ENCODE measurements at places on chromosomes 11 and 22. TPM values are rescaled to one million over a fixed set of nuclear protein-coding genes. Genes with fewer than 3 reads are reported as not detected.
A peak's percentile ranks its signal among the peaks of the same experiment; 100 is the strongest.

DNA sequence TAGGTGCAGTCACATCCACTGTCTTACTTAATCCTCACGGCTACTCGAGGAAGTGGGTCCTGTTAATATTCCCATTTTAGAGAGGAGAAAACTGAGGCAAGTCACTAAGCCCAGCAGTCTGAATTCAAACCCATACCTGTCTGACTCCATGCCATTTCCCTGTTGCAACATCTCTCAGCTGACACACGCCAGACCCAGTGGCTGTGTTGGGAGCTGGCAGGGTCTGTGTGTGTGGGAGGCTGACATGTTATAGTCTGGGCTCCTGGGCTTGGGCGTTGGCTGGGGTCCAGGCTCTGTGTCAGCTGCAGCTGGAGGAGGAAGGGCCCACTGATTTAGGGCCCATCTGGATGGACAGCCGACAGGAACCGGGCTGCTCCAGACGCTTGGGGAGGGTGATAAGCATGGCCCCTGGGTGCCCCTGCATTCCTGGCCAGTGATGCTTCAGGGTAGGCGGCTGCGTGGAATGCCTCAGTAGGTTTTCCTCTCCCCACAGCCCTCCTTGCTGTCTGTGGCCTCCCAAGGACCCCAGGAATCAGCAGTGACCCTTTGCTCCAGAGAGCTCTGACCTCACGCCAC, 562.5 kb downstream of the MN1 start:
- peak; percentile 92 for DNase-seq

GRCh38 chr11:47714554-47715081, 551 bp downstream of the AGBL2 start:
- DNase-seq: no peak

DNA sequence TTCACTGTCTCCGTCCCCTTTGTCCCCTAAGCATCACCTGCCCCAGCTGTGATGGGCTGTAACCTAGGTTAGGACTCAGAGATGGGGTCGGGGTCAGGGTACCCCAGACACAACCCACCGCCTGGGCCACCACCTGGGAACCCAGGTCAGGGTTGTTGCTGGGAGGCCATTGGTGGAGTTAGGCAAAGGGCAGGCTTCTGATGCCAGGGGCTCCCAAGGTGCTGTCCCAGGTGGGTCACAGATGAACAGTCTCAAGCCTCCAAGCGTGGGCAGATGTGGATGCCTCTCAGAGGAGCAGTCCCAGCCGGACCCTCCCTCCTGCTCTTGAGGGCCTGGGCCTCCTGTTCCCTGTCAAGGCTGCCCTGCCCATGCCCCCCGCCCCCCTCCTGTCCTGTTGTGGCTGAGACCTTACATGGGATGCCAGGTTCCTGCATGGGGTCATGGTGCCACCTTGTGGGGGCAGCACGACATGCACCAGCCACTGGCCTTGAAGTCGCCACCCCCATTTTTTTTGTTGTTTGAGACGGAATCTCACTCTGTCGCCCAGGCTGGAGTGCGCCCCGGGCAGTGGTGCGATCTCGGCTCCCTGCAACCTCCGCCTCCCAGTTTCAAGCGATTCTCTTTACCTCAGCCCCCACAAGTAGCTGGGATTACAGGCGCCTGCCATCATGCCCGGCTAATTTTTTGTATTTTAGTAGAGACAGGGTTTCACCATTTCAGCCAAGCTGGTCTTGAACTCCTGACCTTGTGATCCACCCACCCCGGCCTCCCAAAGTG, 12.1 kb downstream of the GATD1 start:
- DNase-seq: no peak

DNA sequence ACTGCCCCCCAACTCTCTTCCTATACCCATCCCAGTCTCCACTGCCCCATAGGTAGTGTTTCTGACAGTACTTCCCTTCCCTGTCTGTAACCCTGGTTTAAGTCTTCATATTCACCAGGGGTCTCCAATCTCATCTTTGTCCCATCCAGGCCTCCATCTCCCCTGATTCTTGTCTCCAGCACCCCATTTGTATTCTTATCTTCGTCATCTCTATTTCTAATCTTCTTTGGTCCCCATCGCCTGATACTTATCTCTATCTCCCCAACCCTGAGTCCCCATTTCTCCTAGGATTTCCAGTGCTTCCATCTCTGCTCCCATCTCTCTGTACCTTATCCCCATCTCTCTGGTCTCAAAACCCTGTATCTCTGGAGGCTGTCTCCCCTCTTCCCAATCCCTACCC, 1.8 kb downstream of the PHOX2A start:
- no peak for DNase-seq

- DNase-seq: no peak
These were observed 72.5 kb downstream of the PACS1 start for GRCh38 chr11:66142370-66143263.

Gene DGCR6L
- total RNA-seq: 45.5 TPM

Gene ART1
- total RNA-seq: 1.3 TPM

DNA sequence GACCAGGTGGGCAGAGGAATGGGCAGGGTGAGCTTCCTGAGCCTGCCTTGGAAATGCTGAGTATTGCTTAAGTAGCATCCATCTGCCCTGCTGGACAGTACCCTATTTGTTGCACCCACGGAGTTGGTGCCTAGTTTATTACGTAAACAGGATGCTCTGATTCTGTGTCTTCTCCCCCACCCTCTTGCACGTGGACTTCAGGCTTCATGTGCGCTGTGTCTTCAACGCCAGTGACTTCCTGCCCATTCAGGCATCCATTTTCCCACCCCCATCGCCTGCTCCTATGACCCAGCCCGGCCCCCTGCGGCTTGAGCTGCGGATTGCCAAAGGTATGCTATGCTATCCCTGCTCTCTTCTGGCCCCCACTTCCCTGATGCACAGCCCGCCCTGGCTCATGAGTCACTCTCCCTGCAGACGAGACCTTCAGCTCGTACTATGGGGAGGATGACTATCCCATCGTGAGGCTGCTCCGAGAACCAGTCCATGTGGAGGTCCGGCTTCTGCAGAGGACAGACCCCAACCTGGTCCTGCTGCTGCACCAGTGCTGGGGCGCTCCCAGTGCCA, 5.7 kb downstream of the ZP1 start:
- no peak for DNase-seq

DNA sequence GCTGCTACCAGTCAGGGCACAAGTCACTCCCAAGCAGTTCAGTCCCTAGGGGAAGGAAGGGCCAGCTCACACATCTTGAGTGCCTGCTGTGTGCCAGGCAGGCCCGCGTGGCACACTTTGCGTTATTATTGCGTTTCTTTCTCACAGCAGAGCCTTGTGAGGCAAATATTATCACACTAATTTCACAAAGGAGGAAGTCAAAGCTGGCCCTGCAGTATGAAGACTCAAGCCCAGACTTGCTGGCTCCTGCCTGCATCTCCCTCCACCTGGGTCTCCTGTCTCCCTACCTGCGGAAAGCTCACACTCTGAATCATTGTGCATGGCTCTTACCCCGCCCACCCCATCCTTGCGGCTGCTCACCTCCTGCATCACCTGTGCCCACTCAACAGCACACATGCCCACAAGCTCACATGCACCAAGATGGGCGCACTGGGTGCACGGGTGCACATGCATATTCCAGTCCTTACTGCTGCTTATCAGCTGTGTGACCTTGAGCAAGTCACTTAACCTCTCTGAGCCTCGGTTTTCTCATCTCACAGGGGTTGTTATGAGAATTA, 31.7 kb upstream of the P2RY2 start:
- no peak for DNase-seq

Gene SREBF2
- total RNA-seq: 105 TPM

DNA sequence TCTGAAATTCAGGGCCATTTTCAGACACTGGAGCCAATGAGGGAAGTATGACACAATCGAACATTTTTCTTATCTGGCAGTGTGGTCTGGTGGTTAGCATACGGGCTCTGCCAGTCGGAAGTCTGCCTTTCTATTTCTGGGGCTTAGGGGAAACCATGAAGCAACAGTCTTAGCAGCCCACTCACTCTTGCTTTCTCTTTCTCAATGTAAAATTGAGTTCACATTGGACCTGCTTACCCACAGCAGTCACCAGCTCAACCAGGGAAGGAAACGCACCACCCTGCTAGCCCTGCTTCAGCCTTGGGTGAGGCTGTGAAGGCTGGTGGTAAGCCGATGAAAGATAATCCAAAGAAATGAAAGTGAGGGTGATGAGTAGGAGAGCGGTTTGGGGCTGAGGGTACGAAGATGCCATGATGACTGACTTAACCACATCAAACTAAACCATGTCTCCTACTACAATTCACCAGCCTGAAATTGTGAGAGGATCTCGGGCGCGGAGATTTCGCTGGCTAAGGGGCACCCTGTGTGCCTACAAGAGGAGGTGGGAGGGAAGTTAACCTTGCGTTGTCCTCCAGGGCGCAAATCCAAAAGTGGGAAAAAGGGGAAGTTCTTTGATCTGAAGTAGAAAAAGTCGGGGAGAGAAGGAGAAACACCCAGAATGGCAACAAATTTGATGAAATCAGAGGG, 2.0 kb upstream of the LMO2 start:
- no peak for DNase-seq

- DNase-seq: no peak
These were observed 49.4 kb upstream of the JAM3 start for GRCh38 chr11:134019500-134019899.

GRCh38 chr11:59610289-59610688, 5.3 kb downstream of the OSBP start:
- DNase-seq: no peak

GRCh38 chr11:10130875-10131274, 163.1 kb downstream of the SBF2 start:
- no peak for DNase-seq

GRCh38 chr11:47488674-47489394, 39.9 kb upstream of the RAPSN start:
- no peak for DNase-seq

DNA sequence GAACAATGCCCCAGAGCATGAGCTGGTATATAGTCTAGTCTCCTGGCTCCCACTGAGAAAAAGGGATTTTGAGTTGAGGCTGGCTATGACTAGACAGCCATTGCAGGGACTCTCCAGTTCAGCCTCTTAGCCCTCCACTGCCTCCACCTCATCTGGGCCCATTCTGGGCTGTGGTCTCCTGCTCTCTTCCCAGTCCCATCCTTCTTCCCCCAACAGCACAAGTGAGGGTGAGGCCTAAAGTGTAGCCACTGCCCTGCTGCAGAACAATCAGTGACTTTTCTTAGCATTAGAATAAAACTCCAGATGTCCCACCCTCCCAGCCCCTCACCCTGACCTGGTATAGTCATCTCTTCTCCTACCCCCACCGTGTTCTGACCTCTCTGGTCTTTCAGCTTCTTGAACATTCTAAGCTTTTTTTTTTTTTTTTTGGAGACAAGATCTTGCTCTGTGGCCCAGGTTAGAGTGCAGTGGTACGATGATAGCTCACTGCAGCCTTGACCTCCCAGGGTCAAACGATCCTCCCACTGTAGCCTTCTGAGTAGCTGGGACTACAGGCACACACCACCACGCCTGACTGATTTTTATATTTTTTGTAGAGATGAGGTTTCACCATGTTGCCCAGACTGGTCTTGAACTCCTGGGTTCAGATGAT, 4.3 kb downstream of the MED15 start:
- no peak for DNase-seq

Gene REXO2
- 162 TPM for total RNA-seq

Gene OR8K5
- total RNA-seq: not detected

GRCh38 chr11:35848616-35849015, 95.2 kb upstream of the LDLRAD3 start:
- no peak for DNase-seq

DNA sequence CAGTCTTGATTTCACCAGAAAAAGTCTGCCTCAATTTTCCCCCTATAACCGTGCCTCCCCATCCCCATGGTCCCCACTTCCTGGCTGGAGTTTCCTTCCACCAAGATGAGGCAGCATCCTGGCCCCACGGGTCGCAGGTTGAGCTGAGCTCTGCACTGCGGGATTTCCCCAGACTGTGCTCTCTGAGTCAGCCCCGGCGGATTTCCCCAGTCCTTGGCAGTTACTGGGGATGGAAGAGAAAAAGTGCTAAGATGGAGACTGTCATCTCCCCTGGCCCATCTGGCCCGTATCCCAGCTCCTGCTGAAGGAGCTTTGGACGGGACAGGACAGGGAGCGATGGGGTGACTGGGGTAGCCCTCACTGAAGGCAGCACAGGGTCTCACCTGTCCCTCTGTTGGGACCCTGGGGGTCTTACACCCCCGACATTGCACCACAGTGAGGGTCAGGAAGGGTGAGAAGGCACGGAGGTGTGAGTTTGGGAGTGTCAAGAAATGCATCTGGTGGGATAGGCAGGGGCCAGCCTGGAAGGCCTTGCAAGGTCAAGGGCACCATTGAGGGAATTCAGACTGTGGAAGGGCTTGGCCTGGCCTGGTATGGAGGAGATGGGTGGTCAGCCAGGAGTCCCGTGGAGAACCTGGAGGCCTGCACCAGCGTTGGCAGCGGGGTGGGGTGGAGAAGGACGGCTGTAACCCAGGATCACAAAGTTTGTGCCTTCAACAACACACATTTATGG, 36.5 kb downstream of the NADSYN1 start:
- peak; percentile 72 for DNase-seq
